ENCODE measurements at places on chromosomes 2 and 18.

DNA sequence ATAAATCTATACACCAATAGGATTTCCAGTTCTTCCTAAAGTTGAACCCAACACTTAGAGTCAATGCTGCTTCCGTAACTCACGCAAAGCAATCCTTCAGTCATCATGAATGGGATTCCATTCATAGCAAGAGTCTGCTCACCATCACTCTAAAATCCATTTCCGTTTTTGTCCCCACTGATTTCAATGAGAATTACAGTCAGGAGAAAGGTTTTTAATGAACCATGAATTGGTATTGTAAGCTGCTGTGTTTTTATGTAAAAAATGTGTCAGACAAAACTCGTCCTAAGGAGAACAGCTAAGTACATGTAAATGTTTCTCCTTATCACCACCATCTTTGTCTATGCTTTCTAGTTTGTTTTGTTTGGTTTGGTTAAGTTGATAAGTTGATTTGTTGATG is 391.5 kb downstream of the IRS1 start:
- DNase-seq = no peak

- DNase-seq = no peak
Observed at GRCh38 chr18:39786477-39786876, 2168.6 kb upstream of the PIK3C3 start.

GRCh38 chr18:49893036-49893435 is 79.7 kb upstream of the ACAA2 start:
- no peak for DNase-seq

DNA sequence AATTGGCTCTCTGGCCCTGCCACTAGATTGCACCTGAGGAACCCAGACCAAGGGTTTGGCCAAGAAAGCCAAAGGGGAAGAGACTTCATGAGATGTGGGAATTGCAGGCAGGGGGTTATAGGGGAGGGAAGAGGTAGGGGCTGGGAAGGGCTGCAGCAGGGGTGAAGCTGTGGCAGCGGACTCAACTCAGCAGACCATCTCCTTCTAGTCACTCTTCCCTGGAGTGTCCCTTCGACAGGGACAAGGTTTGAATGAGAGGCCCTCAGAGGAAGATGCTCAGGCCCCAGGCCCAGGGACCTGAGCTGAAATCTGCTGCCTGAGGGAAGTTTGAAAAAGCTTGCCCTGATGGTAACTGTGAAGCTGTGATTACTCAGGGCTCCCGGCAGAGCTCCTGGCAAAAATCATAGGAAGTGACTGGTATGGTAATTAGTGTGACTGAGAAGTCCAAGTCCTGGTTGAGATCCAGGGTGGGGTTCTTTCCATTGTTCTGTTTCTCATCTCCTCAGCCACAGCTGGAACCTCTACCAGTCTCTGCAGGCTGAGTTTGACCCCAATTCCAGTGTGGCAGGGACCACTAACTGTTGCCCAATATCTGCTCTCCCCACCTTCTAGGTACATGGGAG is 300.9 kb downstream of the CYP26B1 start:
- DNase-seq = peak; percentile 10
